Pericardium fibroblast (primary cell): ENCODE measurements at places on chromosomes 4 and X. TPM values are rescaled to one million over a fixed set of nuclear protein-coding genes. Genes with fewer than 3 reads are reported as not detected.

Gene SUV39H1
- total RNA-seq: 1.6 and 2.8 TPM in 2 replicates

Gene MAGEA2B
- not detected in 2 replicates for total RNA-seq

Gene DHX15
- 54.5 and 80.8 TPM in 2 replicates for total RNA-seq

Gene COL4A6
- 1.3 and 3.5 TPM in 2 replicates for total RNA-seq

Gene HMX1
- not detected in 2 replicates for total RNA-seq

Gene CLDN34
- not detected in 2 replicates for total RNA-seq

Gene IQCM
- not detected in 2 replicates for total RNA-seq

Gene PROM1
- 0.12 TPM in 1 of 2 replicates, not detected in the other for total RNA-seq

Gene PRDM8
- 2.2 and 6.2 TPM in 2 replicates for total RNA-seq
